ENCODE measurements at places on chromosomes 7 and 10.
A peak's percentile ranks its signal among the peaks of the same experiment; 100 is the strongest.

DNA sequence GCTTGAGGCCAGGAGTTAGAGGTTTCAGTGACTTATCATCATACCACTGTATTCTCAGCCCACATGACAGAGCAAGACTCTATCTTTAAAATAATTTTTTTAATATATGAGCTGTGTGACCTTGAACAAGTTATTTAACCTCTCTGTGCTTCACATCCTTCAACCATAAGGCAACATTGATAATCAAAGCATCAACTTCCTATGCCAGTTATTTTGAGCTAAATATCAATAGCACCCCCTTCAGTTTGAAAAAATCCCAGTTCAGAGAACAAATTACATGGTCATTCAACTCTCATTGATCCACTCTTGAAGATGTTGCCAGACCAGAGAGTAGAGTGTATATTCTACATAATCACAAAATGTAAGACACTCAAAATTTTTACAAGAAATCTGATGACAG is 53.0 kb downstream of the ASNS start:
- no peak for DNase-seq

DNA sequence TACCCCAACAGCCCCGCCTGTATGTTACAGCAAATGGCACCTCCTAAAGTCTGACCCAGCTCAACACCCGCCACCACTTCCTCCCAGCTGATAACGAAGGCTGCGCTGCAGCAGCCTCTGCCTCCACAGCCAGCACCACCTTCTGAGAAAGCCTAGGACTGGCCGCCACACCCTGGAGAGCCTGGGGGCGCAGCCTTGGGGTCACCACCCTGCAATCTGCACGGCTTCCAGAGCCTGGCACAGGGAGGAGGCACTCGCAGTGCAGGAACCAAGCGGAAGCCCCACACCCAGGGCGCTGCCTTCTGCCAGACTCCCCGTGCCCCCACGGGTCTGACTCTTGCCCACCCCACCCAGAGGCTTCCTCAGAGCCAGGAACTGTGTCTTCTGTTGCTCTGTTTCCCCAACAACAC is 112.5 kb downstream of the MAD1L1 start:
- no peak for DNase-seq

GRCh38 chr7:30707391-30708357 is 25.4 kb upstream of the CRHR2 start:
- DNase-seq: no peak

DNA sequence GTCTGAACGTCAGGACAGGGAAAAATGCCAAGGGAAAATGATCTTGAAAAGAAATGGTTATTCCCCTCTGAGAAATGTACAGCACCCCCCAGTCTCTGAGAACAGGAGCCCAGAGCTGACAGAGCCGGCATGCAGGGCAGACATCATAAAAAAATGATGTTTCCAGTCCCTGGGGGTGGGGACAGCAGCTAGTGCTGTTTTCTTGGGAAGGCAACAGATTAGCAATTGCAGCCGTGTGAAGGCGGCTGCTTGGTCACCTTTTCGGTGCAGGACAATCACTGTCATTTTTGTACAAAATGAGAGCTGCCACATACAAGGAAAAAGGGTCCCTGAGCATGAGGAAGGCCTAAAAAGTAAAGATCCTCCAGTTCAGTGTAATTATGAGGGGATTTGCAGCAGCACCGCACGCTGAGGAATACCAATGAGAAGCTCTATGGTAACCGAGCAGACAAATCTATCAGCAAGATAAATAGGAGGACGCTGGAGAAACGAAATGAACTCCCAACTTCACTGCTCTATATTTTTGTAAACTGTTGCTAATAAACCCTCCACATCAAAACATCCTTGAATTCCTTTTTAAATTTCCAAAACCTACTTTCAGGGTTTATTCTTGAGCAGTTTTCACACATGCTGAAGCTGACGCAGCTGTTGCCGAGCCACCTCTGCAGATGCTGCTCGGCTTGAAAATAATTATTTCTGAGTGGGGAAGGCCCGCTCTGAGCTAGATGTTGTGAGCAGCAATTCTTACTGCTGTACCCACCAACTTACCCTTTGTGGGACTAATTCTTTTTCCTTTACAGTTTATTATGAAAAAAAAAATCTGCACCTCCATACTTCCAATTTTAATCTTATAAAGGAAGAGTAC is 98.2 kb upstream of the NEBL start:
- DNase-seq: no peak

GRCh38 chr7:122301858-122302760 is 2.4 kb downstream of the FEZF1 start:
- DNase-seq: no peak

DNA sequence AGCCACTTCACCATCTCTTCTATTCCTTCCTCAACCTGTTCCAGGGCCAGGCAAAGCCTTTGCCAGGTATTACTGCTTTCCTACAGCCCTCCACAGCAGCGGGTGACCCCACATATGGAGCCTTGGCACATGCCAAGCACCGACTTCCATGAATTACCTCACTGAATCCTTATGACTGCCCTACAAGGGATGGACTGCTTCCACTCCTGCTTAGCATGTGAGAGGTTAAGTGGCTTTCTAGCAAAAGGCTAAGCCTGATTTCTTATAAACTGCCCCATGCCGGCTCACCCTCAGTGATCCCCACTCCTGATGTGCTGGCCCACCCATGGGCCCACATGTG is 44.0 kb upstream of the PDLIM1 start:
- DNase-seq: no peak

DNA sequence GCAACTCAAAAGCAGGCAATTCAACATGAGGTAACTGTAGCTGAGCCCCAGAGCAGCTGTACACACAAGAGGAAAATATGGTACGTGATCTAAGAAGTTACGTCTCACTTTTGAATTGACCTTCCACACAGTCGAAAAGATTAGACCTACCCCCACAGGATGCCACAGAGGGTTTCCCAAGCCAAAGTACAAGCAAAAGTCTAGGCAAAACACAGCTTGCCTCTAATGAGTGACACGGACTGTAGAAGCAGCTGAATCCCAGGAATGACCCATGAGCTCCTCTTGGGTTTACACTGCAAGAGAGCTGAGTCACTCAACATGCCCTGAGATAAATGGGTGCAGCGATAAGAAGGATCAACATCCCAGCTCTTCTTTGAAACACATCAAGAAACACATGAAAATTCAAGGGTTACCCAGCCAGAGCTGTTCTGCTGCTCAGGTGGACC is 9.8 kb downstream of the CREB3L2 start:
- DNase-seq: no peak

DNA sequence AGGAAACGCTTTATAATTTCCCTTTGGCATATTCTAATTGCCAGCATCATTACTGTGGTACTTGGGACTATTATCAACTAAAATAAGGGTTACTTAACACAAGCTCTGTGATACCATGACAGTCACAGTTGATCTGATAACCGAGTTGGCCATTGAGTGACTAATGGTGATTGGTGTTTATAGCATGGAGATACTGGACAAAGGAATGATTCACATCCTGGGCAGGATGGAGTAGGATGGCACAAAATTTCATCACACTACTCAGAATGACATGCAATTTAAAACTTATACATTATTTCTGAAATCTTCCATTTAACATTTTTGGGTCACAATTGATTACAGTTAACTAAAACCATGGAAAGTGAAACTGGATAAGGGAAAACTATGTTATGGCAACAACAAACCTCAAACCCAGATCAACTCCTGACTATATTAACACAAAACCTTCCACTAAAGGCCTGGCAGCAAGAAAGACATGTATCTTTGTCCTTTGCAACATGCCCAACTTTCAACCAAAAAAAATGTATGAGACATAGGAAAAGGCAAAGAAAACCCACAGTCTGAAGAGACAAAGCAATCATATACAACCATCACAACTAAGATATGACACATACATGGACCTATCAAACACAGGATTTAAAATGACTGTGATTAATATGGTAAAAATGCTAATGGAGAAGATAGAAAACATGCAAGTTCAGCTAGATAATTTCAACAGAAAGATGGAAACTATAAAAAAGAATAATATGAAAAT is 208.5 kb upstream of the NRP1 start:
- DNase-seq: peak; percentile 20

- DNase-seq: no peak
These were observed 9.0 kb downstream of the ADRA2A start for GRCh38 chr10:111085690-111086353.

DNA sequence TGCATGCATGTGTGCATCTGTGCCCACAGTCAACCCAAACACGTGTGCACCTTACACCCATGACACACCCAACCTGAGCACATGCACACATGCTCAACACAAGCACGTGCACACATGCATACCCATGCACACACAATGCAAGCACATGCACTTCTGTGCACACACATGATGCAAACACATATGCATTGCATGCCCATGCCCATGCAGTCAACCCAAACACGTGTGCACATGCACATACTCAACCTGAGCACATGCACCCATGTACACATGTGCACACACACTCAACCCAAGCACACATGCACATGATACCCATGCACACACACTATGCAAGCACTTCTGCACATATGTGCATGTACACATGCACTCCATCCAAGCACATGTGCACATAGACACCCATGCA is 84.5 kb upstream of the FAM20C start:
- no peak for DNase-seq

DNA sequence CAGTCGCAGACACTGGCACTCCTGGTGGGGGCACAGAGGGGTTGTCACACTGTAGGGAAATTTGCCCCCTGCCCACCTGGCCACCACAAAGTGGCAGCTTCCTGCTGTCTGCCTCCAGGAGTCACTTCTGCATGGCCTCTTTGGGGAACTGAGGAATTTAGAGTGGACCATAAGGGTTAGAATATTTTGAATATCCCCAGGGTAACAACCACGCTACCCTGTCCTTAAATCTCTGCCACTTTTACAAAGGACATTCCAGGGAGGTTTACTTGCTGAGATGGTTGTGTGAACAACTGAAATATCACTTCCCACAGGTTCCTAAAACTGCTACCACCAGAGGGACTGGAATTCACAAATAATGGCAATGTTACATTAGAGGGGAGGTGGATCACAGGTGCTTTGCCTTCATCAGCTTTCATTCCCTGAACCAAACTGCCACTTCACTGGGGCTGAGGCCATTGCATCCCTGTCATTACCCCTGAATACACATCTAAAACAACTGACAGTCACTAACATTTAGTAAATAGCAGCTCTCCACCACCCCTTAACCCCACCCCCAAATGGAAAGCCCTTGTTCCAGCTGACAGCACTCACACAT is 88.1 kb upstream of the IFRD1 start:
- DNase-seq: no peak

GRCh38 chr7:26856176-26856985 is 8.0 kb downstream of the SKAP2 start:
- no peak for DNase-seq

GRCh38 chr7:82325416-82325815 is 118.2 kb downstream of the CACNA2D1 start:
- no peak for DNase-seq

GRCh38 chr10:78896159-78896928 is 172.4 kb upstream of the ZMIZ1 start:
- no peak for DNase-seq

- DNase-seq: peak; percentile 19
These were observed 7.6 kb upstream of the ADAMTS14 start for GRCh38 chr10:70664702-70665195.

DNA sequence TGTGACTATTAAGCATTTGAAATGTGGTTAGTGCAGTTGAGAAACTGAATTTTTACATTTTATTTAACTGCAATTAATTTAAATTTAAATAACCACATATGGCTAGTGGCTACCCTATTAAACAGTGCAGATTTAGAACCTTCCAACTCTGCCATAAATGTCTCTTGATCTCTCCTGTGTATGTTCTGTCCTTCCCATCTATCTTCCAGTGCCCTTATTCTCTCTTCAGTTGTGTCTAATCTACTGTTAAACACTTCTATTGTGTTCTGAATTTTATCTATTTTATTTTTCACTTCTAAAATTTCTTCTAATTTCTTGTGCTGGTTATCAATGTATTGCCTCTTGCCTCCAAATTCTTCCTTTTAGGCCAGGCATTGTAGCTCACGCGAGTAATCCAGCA is 105.0 kb downstream of the CUL2 start:
- DNase-seq: no peak

GRCh38 chr7:48839108-48839507 is 85.2 kb upstream of the CDC14C start:
- no peak for DNase-seq

DNA sequence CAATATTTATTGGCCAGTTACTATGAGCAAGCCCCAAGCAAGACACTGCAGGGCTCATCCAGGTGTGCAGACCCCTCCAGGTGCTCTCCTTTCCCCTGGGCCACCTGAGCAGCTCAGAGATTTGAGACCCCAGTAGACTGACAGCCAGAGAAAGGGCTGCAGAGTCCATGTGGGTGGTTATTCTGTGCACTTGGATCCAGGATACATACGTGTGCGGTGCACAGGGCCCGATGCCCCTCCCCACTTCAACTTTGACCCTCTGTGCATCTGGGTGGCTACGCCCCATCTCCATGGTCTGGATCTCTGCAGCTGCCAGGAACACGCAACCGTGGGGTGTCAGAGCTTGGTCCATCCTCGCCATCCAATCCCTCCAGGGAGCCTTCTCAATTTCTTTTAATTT is 72.9 kb downstream of the MKI67 start:
- DNase-seq: no peak

DNA sequence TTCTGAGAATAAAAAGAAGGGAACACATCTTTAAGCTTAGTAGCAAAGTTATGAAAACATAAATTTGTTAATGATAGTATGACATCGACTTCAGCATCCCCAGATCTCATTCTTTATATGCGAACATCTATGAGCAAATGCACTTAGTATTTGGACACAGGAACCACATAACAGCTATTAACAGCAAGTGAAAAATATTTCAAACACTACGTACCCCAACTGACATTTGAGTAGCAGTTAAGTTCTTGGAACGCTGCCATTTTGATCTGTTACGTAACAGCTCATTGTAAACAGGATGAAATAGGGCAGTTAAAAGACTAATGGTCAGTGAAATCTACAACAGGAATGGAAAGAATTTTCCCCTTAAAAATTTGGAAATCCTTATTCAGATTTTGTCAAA is 428.9 kb downstream of the TNS3 start:
- no peak for DNase-seq

DNA sequence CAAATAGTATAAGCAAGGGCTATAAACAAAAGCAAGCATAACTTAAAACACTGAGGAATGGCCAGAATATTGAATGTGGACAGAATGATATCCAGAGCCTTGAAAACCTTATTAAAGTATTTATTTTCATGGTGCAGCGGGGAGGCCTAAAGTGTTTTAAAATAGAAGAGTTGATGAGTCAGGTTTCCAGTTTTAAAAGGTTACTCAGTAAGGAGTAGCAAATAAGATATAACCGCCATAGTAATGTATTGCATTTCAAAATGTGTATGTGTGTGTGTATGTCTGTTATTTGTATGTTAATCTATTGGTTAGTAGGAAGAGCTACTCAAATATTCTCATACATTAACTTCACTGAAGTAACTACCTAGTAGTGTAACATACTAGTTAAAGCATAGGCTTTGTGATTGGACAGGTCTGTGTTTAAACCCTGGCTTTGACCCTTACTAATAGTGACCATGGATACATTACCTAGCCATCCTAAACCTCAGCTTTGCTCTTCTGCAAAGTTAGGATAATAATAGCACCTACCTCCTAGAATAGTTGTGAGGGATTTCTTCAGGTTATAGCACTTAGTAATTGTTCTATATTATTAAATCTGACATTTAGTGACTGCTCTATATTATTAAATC is 16.9 kb downstream of the CUTC start:
- DNase-seq: no peak

Data from SW 1271 (cell line).